Mesendoderm (in vitro differentiated cells): ENCODE measurements at places on chromosomes 5 and 9.

GRCh38 chr5:96340357-96340756 is 92.7 kb downstream of the PCSK1 start:
- no peak for DNase-seq

- peak; percentile 91 for DNase-seq
Measured at GRCh38 chr5:82165740-82166530, 112.2 kb downstream of the RPS23 start.

GRCh38 chr9:86471171-86471815 is 117.1 kb upstream of the TUT7 start:
- no peak for DNase-seq

- DNase-seq, result no peak
Measured at GRCh38 chr5:173341961-173342430, 13.8 kb upstream of the STC2 start.

DNA sequence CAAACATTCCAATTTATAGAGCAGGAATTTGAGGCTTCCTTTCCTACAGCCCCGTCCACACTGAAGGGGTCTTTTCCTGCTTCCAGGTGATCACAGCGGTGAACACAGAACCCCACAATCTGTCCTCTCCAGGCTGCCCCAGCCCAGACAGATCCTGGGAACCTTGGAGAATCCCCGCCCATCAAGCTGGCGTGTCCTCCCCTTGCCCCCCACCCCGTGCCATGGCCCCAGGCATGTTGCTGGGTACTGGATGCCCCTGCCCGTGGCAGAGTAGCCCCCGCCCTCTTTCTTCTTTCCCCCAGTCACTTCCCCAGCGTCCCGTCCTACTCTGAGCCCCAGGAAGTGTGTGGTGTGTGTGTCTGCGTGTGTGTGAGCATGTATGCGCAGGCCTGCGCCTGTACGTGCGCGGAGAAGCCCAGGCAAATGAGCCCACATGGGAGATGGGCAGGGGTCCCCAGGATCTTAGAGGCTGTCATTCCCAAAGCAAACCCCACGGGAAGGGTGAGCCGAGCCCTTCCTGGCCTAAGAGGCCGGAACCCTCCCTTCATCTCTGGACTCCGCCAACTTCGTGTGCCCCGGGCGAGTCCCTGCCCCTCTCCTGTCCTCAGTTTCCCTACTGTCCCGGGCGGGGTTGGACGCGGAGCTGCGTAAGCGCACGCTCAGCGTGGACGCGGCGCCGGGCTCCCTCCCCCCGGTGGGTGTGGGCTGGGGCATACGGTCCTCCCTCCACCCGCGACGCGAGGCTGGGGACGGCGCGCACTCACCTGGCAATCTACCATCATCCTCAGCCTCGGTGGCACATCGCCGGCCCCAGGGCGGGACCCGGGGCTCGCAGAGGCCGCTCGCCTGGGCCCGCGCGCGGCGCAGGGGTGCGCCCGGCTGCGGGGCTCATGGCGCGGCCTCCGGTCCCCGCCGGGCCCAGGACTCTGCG is 15.2 kb downstream of the GBGT1 start:
- DNase-seq, result peak; percentile 50

- no peak for DNase-seq
Measured at GRCh38 chr5:172411484-172412072, 42.7 kb downstream of the SH3PXD2B start.

DNA sequence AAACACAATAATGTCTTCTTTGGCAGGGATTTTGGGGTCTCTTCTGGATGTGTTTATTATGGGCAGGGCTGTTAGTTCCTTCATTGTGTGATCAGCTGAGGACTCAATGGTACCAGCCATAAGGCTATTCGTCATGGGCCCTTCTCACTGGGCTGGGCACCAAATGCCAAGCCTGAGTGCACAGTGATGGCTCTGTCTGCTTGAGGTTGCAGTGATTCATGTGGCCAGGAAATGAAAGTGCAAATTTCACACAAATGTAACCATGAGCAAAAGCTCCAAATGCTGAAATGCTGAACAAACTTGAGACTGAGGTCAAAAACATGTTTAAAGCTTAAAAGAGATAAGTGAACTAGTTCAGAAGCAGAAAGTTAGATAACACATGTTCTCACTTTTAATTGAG is 191.0 kb downstream of the TARS1 start:
- DNase-seq, result no peak

DNA sequence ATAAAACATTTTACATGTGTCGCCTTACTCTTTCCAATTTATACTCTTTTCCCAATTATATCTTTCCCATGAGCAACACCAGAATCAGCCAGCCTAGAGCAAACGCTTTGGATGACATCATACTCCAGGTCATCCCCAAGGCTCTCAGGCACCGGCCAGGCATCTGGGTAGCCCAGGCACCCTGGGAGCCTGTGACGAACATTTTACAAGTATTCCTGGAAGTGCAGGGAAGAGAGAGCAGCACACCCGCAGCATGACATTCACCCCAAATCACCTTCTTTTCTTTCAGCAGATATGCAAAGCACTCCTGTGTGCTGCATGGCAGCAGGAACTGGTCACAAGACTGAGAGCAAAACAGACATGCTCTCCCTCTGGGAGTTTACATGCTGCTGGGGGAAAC is 75.7 kb upstream of the SMIM23 start:
- DNase-seq, result peak; percentile 19
